Endothelial cell (in vitro differentiated cells): ENCODE measurements at places on chromosomes 2 and 18. TPM values are rescaled to one million over a fixed set of nuclear protein-coding genes. Genes with fewer than 3 reads are reported as not detected.
A peak's percentile ranks its signal among the peaks of the same experiment; 100 is the strongest.

- H3K27me3 ChIP-seq: no peaks in the 10 kb centered on the region
- peaks cover 4% of the 10 kb centered on the region for H3K36me3 ChIP-seq
- no peak for DNase-seq
- no peaks in the 10 kb centered on the region for H3K4me1 ChIP-seq
These were observed 38.9 kb downstream of the DHX57 start for GRCh38 chr2:38836791-38837190.

GRCh38 chr18:74288730-74289129, 3.0 kb downstream of the CYB5A start:
- H3K4me3 ChIP-seq: peak overlapping the region; percentile 1
- peaks cover 45% of the 10 kb centered on the region for H3K4me1 ChIP-seq
- no peak for DNase-seq
- no peaks in the 10 kb centered on the region for H3K36me3 ChIP-seq
- peaks cover 9% of the 10 kb centered on the region for H3K27me3 ChIP-seq
- no peak overlapping the region for H3K27ac ChIP-seq

DNA sequence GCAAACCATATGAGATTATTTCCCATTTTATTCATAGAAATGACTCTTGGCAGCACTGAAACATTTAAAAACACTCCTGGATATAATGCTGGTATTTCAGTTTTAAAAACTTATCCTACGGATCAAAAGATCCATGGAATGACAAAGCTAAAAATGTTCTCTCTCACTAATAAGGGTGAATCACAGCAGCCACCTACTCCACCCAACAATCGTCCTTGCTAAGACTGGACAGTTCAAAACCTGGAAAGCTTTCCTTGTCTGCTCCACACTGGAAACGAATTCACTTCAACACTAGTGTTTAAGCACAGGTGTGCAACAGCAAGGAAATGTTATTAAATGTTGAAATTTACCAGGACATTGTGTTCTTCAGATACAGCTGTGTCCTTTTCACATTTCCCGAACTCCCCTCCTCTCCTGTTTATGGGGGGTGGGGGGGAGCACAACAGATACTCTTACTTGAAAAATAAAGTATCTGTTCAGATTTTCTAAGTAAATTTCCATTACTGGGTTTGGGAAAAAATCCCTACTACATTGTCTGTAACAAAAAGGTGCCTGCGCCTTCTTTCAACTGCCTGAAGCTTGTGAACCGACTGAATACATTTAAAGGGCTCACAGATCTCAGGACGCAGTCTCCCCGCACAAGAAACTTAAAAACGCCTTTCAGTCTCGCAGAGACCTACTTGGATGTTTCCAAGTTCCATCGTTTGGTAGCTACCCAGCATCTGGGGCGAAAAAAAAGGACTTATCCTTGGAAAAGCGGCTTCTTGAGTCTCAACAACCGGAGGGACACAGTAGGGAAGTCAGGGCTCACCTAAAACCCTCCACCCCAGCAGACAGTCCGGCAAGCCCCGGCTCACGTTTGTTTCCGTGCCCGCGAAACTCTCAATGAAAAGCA, 1.3 kb downstream of the YWHAQ start:
- H3K4me3 ChIP-seq: peak overlapping the region; percentile 98
- peaks cover 11% of the 10 kb centered on the region for H3K27me3 ChIP-seq
- peaks cover 31% of the 10 kb centered on the region for H3K36me3 ChIP-seq
- peaks cover 42% of the 10 kb centered on the region for H3K4me1 ChIP-seq
- H3K27ac ChIP-seq: peak overlapping the region; percentile 92

- no peak overlapping the region for H3K4me3 ChIP-seq
- H3K27me3 ChIP-seq: no peaks in the 10 kb centered on the region
- no peak overlapping the region for H3K27ac ChIP-seq
- DNase-seq: no peak
- no peaks in the 10 kb centered on the region for H3K4me1 ChIP-seq
These were observed 19.6 kb upstream of the DNAH7 start for GRCh38 chr2:196088203-196088602.

- no peak for DNase-seq
- no peak overlapping the region for H3K4me3 ChIP-seq
- peaks cover 3% of the 10 kb centered on the region for H3K27me3 ChIP-seq
- H3K27ac ChIP-seq: no peak overlapping the region
- H3K36me3 ChIP-seq: no peaks in the 10 kb centered on the region
These were observed 388.3 kb downstream of the LRRTM1 start for GRCh38 chr2:79916285-79916684.

DNA sequence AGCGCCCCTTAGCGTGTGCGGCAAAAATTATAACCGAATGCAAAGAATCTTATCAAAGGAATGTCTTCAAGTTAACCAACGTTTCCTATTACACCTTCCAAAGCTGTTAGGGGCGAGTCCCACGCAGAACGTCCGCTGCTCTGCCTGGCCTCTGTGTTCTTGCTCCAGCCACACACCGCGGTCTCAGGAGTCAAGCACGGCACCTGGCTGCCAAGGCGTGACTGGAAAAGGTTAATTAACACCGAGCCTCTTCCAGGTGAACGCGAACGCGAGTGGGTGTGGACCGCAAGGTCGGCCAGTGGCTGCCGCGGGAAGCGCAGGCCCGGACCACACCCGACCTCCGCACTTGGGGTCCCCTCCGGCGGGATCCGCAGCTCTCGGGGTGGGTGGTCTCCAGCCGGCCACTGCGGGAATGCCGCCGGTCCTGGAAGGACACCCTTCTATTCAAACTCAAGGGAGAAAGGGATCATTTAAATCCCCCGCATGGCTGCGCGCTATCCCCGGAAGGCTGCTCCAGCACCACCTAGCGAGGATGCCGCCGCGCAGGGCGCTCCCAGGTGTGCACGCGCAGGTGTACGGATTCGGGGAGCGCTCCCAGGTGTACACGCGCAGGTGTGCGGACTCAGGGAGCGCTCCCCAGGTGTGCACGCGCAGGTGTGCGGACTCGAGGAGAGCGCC, 830 bp downstream of the CYB5A start:
- no peak for DNase-seq
- peak overlapping the region; percentile 90 for H3K4me3 ChIP-seq
- H3K27me3 ChIP-seq: peaks cover 5% of the 10 kb centered on the region

DNA sequence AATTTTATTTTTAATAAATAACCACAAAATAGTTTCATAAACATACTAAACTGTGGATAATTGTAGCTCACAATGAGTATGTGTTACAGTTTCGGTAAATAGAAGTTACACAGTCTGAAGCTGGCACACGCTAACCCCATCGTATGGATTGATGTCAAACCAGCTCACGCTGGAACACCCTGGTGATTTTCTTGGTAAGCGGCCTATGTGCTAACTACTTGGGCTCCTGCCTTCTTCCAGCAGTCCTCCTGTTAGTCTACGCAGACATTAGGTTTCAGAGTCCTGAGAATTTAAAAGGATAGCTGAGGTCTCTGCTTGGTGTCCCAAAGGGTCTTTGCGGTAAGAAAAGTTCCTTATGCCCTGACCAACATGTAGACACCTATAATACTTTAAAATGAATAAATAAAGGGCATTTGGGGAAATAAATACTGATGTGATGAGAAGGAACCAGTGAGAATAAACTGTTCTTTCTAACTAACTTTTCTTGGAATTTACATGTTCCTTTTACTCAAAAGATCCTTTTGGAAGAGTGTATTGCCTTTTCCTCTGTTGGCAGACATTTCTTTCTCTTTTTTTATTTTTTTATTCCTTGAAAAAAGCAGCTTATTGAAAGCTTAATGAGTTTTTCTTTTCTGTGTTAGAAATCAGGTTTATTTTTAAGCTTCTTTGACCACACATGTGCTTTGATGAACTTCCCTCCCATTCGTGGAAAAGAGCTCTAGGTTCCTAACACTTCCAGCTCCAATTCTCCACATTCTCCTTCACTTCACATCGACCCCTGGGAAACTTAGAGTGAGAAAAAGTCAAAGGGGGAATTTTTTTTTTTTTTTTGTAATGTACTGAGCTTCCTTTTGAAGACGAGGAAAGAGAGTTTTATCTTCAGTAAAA, 322.2 kb downstream of the IRS1 start:
- no peak for DNase-seq
- H3K36me3 ChIP-seq: no peaks in the 10 kb centered on the region
- H3K27me3 ChIP-seq: no peaks in the 10 kb centered on the region
- H3K27ac ChIP-seq: no peak overlapping the region
- H3K4me1 ChIP-seq: no peaks in the 10 kb centered on the region

DNA sequence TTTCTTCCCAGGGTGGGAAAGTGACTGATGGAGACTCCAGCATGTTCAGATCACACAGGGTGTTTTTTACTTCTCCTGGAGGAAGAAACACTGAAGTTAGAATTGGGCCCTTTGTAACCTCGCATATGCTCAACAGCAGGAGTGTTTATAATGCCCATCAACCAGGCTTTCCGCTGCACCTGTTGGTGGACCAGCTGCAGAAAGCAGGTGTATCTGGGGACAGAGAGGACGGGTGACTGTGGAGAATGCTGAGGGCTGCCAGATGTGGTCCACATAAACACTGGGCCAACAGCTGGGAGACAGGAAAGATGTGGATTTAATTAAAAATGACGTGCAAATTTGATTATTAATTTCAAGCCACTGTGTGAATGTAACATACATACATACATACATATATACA, 335.5 kb upstream of the SPRED2 start:
- no peak overlapping the region for H3K4me3 ChIP-seq
- no peaks in the 10 kb centered on the region for H3K4me1 ChIP-seq
- no peaks in the 10 kb centered on the region for H3K36me3 ChIP-seq

DNA sequence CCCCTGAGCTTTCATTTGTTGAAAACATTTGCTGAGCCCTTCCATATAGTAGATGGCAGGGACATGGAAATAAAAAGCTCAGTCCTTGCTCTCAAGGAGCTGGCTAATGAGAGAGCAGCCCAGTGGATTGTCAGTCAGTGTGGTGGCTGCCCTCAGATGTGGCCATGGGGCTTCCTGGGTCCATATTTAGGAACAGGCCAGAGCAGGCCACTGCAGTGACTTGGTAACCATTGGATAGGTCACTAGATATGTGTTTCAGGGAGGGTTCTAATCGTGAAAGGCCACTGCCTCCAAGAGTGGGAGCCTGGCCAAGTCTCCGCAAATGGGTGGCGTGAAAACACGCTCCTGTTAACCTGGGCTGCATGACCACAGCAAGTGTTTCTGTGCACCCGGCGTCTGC, 37.4 kb downstream of the NPAS2 start:
- peaks cover 20% of the 10 kb centered on the region for H3K4me1 ChIP-seq
- H3K36me3 ChIP-seq: peaks cover 6% of the 10 kb centered on the region

- no peaks in the 10 kb centered on the region for H3K36me3 ChIP-seq
- H3K27ac ChIP-seq: no peak overlapping the region
- H3K27me3 ChIP-seq: no peaks in the 10 kb centered on the region
- H3K4me3 ChIP-seq: no peak overlapping the region
These were observed 447.1 kb upstream of the MMADHC start for GRCh38 chr2:150034665-150035064.

GRCh38 chr2:8004250-8004681, 677.6 kb upstream of the ID2 start:
- H3K4me3 ChIP-seq: no peak overlapping the region
- no peak for DNase-seq
- H3K27me3 ChIP-seq: peaks cover 1% of the 10 kb centered on the region
- no peak overlapping the region for H3K27ac ChIP-seq
- H3K36me3 ChIP-seq: no peaks in the 10 kb centered on the region

GRCh38 chr2:235827585-235827992, 333.7 kb downstream of the AGAP1 start:
- H3K27ac ChIP-seq: no peak overlapping the region
- no peaks in the 10 kb centered on the region for H3K4me1 ChIP-seq
- H3K36me3 ChIP-seq: peaks cover 12% of the 10 kb centered on the region
- peaks cover 1% of the 10 kb centered on the region for H3K27me3 ChIP-seq
- no peak overlapping the region for H3K4me3 ChIP-seq
- DNase-seq: no peak

DNA sequence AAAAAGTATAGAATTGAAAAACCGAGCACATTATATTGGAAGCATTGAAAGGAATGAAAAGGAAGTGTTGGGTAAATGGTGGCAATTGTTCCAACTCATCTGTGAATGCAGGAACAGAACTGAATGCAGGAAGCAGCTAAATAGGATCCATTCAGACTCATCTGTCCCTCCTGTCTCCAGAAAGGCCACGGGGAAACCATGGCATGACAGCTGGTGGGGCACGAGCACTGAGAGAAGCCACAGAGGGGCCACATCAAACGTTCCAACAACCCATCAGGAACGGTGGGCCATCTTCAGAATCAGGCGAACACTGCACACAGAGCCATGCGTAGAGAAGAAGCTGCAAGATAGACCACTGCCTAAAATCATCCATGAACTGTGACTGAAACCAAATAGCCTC, 138.5 kb upstream of the SLC35G4 start:
- no peaks in the 10 kb centered on the region for H3K36me3 ChIP-seq
- DNase-seq: no peak
- no peaks in the 10 kb centered on the region for H3K27me3 ChIP-seq
- no peak overlapping the region for H3K4me3 ChIP-seq

GRCh38 chr2:54915101-54915500, 135.2 kb downstream of the RTN4 start:
- H3K36me3 ChIP-seq: no peaks in the 10 kb centered on the region
- no peak overlapping the region for H3K4me3 ChIP-seq
- no peak for DNase-seq
- H3K27ac ChIP-seq: no peak overlapping the region
- peaks cover 4% of the 10 kb centered on the region for H3K4me1 ChIP-seq
- H3K27me3 ChIP-seq: no peaks in the 10 kb centered on the region

GRCh38 chr2:239258248-239258647, 142.6 kb downstream of the HDAC4 start:
- peaks cover 8% of the 10 kb centered on the region for H3K27me3 ChIP-seq
- H3K27ac ChIP-seq: no peak overlapping the region
- H3K4me1 ChIP-seq: peaks cover 3% of the 10 kb centered on the region
- H3K36me3 ChIP-seq: no peaks in the 10 kb centered on the region
- DNase-seq: no peak
- H3K4me3 ChIP-seq: no peak overlapping the region

DNA sequence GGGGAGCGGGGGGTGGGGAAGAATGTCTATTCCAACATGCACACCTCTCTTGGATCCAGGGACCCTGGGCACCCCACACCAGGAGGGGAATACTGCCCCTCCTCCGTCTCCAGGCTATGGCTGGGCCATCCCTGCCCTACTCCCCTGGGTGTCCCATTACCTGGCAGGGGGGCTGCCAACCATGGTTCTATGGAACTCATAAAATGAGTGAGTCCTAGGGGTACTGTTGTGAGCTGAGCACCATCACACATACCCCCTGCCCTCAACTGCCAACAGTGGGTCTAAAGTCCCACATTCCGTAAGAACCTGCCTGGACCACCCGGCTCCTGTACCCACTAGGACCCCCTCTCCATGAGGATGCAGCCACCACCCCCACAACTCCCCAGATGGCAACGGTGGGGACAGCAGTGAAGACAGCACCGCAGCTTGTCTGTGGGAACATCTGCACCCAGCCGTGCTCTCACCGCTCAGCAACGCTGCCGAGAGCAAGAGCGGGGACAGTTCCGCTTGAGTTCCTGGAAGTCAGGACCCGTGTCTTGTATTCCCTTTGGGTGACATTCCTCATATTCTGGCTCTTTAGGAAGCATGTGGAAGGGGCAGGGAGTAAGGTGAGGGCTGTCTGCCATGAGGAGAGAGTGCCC, 41.5 kb downstream of the BIN1 start:
- H3K4me3 ChIP-seq: peak overlapping the region; percentile 39
- H3K4me1 ChIP-seq: peaks cover 39% of the 10 kb centered on the region
- no peak for DNase-seq
- peaks cover 36% of the 10 kb centered on the region for H3K27me3 ChIP-seq
- H3K27ac ChIP-seq: peak overlapping the region; percentile 80
- H3K36me3 ChIP-seq: peaks cover 33% of the 10 kb centered on the region

The ME2 gene
- 41.9 TPM for total RNA-seq

The CACNB4 gene
- 1.5 TPM for total RNA-seq

The UGT1A10 gene
- total RNA-seq: not detected

The PHOSPHO2 gene
- total RNA-seq: 10.5 TPM

The PSTPIP2 gene
- 7.8 TPM for total RNA-seq

The PSMA8 gene
- total RNA-seq: not detected

The TSPYL6 gene
- not detected for total RNA-seq
